ENCODE measurements at places on chromosomes 12 and 14. TPM values are rescaled to one million over a fixed set of nuclear protein-coding genes. Genes with fewer than 3 reads are reported as not detected.

- DNase-seq, result no peak
Measured at GRCh38 chr12:100193085-100193484, 7.5 kb upstream of the ACTR6 start.

- no peak for DNase-seq
Measured at GRCh38 chr12:87096082-87096585, 839.9 kb upstream of the MGAT4C start.

DNA sequence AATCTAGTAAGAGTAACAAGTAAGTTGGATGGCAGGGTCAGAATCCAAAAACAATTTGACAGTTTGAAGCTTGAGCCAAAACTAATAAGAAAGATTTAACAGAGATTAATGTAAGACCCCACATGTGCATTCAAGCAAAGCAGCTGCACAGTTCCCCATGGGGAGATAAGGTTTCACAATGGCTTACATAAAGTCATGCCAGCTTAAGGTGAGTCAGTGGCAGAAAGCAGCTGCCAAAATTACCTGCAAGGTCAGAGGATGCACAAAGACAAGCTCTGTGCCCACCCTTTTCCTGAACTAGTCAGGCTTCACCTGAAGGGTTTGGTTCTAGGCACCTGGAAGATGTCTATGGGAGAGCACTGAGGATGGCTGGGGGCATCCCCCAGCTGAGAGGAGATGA lies 36.6 kb upstream of the KRT77 start:
- no peak for DNase-seq

- no peak for DNase-seq
Measured at GRCh38 chr12:27025116-27025515, 2.8 kb downstream of the MED21 start.

DNA sequence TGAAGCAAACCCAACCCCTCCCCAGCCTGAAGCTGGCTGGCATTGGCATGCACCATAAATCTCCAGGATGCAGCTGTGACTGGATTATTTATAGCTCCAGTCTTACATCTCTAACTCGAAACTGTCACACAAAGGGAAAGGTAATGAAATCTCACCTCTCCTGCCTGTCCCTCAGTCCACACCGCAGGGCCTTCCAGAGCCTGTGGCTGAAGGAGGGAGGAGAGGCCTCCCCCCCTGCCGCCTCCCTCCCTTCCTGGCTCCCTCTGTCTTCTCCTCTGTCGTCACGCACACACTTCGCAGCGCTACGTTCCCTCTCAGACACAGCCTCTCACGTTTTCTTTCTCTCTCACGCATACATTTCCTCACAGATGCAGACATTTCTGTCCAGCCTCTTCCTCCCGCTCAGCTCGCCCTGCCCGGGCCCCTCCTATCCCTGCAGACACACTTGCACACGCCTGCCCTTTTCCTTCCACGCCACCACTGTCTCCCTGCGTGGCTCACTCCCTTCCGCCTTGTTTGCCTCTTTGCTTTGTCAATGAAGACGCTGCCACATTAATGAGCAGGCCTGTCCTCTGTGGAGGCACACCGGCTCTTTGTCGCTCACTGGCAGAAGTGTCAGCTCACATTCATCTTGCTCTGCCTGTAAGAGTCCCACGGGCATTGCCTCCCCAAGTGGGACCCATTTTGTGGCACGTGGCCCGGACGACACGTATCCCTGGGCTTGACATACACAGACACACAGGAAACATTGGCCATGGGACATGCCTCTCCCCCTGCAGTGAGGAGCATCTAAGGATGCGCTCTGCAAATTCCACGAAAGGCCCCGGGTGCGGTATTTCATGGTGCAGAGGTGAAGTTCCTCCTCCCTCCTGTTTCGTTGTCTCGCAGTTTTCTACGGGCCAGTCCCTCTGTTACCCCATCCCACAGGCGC lies 27.9 kb downstream of the IRF2BPL start:
- no peak for DNase-seq

The KLRC1 gene
- 17.8 TPM for total RNA-seq

The HCAR2 gene
- total RNA-seq, result not detected

All from activated CD8-positive, alpha-beta memory T cell treated with anti-CD3 and anti-CD28 coated beads, Interleukin-2, amount 10 ng/mL, durations not matched to agents 7 days and 5 days (primary cell).